ENCODE measurements at places on chromosomes 2 and 18.

- no peak for DNase-seq
Observed at GRCh38 chr2:230657462-230657861, 55.2 kb upstream of the CAB39 start.

- DNase-seq = no peak
Observed at GRCh38 chr2:43481927-43482542, 113.8 kb downstream of the THADA start.

- no peak for DNase-seq
Observed at GRCh38 chr2:63667132-63667700, 78.5 kb downstream of the MDH1 start.

DNA sequence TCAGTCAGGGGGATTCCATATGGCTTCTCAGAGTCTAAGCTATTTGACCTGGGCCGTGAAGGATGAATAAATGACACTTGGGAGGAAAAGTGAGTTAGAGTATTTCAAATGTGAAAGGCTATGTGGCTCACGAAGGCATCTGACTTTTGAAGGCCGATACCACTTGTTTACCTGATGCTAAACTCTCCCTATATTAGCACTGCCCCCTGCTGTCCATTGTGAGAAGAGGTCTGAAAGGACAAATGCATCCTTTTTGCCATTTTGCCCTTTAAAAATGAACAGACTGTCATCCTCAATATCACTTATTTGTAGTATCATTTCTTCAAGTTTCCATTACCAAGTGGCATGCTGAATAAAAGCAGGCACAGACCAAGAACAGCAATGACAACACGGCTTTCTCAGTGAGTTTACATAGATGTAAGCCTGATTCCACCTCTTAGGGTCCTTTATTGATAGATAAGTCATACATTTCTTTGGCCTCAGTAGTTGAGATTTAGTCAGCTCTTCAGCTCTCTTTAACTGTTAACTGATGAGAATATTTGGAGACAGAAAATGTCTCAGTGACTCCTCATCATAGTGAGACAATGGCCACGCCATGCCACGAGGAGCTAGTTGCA is 40.1 kb downstream of the DOCK10 start:
- DNase-seq = peak; percentile 69

- no peak for DNase-seq
Observed at GRCh38 chr2:85839461-85839860, 49.3 kb downstream of the ST3GAL5 start.

GRCh38 chr2:6081955-6082624 is 389.9 kb downstream of the SOX11 start:
- no peak for DNase-seq

- DNase-seq = no peak
Observed at GRCh38 chr2:71938659-71939587, 208.7 kb downstream of the CYP26B1 start.

DNA sequence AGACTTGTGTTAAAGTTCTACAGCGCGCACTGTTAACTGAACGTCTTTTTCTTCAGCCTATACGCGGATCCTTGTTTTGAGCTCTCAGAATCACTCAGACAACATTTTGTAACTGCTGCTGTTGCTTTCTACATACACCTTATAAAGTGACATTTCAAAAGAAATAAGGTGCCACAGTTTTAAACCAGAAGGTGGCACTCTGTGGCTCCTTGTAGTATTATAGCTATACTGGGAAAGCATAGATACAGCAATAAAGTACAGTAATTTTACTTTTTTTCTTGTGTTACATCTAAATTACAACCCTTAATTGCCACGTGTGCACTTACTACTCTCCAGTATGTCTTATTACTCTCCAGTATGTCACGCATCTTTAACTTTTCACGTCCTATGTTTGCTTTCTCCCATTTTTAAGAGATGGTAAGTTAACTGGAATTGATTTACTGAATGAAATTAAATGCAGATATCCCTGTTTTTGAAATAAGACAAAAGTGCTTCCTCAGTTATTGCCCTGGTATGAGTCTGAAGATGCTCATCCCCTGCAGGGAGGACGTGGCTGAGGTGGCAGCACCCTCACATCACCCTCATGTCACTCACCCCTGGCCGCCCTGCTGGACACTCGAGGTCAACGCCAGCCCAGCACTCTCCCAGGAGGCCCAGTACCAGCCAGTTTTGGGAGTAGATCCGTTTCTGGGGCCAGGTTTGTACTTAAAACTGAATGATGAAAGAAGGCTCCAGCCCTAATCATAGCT is 37.8 kb downstream of the GORASP2 start:
- DNase-seq = no peak

- DNase-seq = no peak
Observed at GRCh38 chr2:105739944-105740530, 4.7 kb upstream of the NCK2 start.

DNA sequence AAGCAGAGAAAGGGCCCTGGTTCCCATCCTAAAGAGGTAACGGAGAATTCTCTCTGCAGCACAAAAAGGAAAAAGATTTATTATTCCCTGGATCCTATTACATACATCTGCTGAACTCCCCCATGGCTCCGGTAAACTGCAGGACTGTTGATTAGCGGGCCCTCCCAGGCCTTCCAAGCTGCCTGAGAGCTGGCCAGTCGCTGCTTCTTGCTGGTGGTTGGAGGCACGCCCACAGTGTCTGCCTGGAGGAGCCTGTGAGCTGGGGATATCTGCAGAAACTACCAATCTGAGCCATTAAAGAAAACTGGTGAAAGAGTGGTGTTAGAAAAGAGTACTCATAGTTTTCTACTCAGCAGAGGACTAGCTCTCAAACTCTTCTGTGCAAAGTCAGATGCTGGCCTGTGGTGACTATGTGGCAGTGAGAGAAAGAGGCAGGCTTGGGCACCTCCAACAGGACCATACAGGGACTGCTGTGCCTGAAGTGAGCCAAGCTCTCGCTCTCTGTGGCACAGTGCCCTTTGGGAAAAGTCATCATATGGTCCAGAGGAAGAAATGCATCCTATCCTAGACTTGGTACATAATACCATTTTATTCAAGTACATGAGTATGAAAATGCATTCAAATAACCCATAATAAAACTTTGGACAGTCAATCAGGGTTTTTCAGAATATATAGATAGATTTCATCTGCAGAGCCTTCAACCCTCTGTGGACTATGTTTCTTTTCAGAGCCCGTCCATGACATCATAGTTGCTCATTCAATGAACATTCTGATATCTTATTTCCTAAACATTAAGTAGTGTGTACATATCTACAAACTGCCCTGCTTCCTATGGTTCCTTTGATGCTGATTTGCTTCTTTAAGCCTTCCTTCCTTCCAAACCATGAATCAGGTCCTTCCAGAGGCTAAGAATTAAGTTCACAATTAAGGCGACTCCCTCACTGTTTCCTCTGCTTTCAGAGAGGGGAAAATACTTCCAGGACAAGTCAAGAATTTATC is 242.0 kb upstream of the LYPD1 start:
- DNase-seq = peak; percentile 32

DNA sequence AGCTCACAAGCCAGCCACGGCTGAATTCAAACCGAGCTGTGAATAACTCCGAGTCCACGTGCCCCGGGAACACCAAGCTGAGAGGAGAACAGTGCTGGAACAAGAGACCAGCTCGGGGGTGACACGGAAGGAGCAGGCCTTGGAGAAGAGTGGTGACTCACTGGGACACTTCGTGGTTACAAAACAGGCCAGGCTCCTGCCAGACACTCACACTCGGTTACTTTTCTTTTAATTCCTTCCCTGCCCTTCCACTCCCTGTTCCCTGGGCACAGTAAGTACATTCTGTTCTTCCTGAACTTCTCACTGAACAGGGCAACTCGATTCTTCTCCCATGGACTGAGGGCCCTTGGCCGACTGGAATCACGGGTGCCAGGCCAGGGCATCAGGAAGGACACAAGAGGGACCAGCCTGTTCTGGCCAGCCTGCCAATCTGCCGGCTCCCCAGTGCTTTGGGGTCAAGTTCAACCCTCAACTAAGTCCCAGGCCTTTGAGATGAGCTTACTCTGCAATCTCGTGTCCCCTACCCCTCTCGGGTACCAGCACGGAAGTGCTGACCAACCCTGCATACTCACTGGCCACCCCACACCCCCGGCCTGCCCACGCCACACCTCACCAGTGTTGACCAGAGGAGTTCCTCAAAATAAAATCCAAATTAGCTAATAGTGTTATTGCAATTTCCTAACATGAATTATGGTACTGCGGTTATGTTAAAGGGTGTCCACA is 87.5 kb downstream of the TFCP2L1 start:
- DNase-seq = peak; percentile 46

- no peak for DNase-seq
Observed at GRCh38 chr2:99854236-99854852, 288.0 kb downstream of the AFF3 start.

- no peak for DNase-seq
Observed at GRCh38 chr2:155525199-155525598, 807.3 kb downstream of the NR4A2 start.

DNA sequence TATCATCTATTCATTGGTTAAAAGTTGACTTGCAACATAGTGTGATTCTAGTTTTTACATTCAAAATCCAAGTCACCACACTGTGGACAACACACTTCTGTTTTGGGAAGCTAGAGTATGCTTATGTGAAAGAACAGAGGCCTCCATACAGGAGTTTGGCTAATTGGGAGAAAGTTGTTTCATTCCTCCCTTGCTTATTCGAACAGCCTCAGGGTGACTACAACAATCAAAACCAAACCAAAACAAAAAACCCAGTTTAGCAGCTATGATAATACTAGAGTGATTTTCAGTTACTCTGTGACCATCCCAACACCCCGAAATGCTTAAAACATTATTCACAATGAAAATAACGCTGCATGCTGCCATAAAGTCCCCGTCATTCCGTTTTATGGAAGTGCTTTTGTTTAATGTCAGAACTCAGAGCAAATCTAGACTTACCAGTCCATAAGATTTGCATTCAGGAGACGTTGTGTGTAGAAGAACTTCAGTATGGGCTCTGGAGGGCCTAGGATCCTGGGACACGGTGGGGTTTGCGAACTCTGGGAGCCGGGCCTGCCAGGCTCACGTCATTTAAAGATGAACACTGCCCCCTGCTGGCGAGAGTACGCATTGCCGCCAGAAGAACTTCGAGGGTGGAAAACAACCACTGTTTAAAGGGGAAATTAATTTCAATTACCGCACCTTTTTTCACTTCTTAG is 111.4 kb downstream of the FTCDNL1 start:
- DNase-seq = peak; percentile 59

DNA sequence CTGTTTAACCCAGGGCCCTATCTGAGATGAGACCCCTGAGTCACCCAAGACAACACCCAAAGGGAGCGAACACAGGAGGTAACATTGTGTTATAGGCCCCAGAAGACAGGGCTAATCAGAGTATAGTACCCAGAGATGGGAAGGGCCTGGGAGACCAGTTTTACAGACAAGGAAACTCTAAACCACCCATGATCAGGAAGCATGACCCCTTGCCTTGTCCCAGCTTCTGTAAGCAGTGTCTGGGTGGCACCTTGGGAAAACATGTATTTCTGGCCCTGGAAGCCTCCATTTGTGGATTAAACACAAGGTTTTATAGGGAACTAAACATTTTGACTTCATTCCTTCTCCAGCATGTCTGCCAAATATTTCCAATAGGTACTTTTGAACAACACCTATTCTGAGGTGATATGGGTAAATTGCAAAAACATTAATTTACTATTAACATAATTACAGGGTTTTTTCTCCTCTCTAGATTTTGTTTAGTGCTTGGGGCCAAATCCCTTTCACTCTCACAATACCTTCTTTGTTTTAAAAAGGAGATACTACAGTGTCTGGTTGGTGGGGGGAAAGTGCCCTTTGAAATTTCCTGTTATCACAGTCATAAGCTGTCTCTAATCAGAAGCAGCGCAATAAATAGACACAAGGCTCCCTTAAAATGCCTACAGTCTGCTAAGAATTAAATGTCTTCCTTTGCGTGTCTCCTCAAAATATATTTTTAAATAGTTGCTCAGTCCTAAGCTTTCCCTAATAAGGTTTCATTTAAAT is 341.1 kb downstream of the BCL11A start:
- DNase-seq = no peak

- no peak for DNase-seq
Observed at GRCh38 chr2:37654932-37655841, 16.3 kb downstream of the CDC42EP3 start.

DNA sequence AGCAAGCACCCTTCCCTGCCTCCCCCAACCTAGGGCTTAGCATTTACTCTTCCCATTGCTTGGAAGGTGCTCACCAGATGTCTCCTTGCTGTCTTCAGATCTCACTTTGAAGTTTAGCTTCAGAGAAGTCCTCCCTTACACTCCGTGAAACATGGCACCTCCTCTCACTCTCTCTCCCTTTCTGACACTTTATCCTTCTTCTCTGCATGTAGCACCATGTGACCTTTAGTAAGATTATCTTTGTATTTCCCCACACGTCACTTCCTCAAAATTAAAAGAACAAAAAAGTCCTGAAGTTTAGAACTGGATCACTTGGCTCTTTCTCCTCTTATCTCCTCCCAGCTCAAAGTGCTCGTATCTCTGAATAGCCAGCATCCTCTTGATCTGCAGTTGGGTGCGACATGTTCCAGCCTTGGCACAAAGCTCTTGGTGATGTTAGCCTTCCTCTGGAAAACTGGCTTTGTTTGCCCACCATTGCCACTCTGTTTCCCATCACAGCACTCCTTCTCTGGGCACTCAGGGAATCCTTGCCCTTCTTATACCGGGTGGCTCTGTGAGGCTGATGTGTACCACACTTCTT is 40.6 kb upstream of the EPAS1 start:
- DNase-seq = no peak

DNA sequence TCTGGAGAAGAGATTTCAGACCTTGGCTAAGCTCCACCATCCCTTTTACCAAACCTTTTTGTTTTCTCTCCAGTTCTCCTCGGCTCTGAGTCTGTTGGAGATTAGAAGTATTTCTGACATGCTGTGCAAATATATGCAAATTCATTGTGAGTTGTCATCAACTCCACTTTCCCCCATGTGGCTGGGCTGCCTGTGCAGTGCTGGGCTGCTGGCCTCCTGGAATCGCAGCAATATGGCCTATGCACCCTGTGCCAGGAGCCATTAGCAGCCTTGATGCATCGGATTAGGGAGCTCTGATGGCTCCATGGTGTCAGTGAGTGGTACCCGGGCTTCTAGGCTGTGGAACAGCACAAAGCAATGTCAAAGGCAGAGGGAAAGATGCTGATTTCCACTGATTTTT is 80.0 kb downstream of the GPR39 start:
- no peak for DNase-seq

DNA sequence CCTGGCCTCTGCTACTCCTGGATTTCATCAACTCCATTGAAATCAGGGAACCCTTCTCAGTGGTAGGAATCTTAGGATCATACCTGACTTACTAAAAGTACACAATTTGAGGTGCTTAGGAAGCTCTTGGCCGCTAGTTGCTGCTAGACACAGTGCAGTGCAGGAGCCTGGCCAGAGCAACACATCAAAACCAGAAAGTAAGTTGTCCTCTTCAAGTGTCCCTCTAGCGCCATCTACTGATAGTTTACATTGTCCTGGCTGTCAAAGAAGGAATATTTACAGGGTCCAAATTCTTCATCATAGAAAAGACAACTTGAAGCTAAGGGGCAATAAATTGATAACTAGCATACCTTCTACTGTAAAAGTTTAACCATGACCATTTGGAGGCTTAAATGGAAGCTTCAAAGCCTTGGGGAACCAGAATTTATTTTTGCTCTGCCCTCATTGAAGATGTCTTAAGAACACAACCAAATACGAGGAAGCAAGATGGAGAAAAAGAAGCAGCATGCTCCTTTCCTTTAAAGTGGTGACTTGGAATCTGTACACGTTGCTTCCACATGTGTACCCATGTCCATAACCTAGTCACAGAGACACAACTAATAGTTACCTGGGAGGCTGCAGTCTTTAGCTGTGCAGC is 889.1 kb upstream of the GCFC2 start:
- DNase-seq = peak; percentile 65

Measured in fibroblast of skin of right biceps (primary cell).